WTC11 (cell line): ENCODE measurements at places on chromosomes 1 and 21. TPM values are rescaled to one million over a fixed set of nuclear protein-coding genes. Genes with fewer than 3 reads are reported as not detected.
A peak's percentile ranks its signal among the peaks of the same experiment; 100 is the strongest.

GRCh38 chr21:37204580-37204979 lies 62.6 kb downstream of the VPS26C start:
- peaks cover 16% of the 10 kb centered on the region for H3K4me1 ChIP-seq

DNA sequence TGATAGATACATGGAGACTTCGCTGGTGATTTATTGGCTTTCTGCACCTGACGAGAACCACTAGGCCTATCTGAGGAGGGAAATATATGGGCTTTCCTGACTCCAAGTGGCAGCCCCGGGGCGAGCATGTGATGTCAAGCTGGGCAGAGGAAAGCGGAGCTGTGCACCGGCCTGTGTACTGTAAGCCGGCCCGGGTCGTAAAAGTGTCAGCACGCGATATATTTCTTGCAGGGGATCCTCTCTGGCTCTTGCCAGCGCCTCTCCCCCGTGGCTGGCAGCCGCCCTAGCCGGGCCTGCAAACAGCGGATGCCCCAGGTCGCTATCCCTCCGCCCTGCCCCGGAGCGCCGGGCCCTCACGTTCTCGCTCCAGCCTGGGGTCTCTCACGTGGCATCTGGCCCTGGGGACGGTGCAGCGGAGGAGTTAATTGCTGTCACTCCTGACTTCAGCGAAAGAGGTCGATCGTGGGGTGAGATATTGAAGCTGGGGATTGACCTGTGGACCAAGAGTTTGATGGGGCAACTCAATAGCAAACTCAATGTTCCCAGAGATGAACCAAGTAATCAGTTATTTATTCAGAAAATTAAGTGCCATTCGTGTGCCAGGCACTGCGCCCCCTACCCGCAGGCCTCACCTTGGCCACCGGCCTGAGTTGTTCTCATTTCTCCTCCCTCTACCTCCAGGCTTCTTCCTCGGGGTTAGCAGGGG lies 41.0 kb upstream of the HAO2 start:
- peaks cover 24% of the 10 kb centered on the region for H3K36me3 ChIP-seq
- peaks cover 84% of the 10 kb centered on the region for H3K4me1 ChIP-seq
- peak overlapping the region; percentile 77 for H3K4me3 ChIP-seq
- H3K27ac ChIP-seq, result peak overlapping the region; percentile 95
- H3K27me3 ChIP-seq, result no peaks in the 10 kb centered on the region

DNA sequence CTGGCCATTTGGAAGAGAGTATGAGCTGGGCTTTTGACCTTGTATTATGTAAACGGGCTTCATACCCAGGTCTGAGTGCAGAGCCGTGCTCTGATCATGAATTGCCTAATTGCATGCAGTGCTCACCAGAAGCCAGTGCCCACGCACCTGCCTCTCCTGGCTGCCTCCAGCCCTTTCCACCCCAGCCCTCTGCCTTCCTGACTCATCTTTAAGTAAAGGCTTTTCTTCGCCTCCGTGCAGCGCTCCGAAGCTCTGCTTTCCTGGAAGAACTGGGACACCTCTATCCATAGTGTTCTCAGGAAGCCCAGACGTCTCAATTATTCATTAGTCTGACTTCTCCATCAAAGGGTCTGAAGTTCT lies 413.7 kb downstream of the PTPRU start:
- peaks cover 7% of the 10 kb centered on the region for H3K4me1 ChIP-seq
- H3K36me3 ChIP-seq, result no peaks in the 10 kb centered on the region
- no peak overlapping the region for H3K27ac ChIP-seq
- no peak overlapping the region for H3K4me3 ChIP-seq
- DNase-seq, result no peak

Gene RCAN1
- 5.4 to 5.9 TPM (median 5.6 TPM) in 3 replicates for total RNA-seq

DNA sequence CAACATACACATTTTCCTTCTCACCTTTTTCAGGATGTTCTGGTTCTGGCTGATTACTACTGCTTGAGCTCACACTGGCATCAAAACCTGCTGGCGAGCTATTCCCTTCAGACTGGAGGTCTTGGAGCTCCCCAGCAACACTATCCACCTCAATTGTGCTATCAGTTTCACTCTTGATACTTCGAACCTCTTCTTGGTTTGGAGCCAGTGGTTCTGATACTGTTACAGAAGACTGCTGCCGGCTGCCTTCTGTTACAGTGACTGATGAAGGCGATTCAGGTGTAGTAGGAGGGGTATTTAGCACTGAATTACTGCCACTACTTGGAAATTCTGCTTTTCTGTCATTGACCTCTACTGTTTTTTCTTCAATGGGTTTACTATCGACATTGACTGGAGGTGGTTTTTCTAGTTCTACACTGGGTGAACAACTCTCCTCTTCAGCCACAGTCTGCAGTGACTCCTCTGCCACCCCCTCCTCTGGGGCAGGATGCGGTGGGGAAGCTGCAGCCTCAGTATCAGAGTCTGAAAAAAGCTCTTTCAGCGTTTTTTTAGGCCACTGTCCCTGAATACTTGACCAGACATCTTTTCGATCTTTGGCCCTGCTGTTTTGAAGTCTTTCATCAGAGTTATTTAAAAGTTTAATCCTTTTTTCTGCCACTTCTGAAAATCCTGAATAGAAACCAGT lies 20.7 kb upstream of the RBM34 start:
- no peak for DNase-seq
- H3K27ac ChIP-seq, result no peak overlapping the region
- H3K4me3 ChIP-seq, result no peak overlapping the region
